HCT116 (cell line): ENCODE measurements at places on chromosomes 12 and 14.

DNA sequence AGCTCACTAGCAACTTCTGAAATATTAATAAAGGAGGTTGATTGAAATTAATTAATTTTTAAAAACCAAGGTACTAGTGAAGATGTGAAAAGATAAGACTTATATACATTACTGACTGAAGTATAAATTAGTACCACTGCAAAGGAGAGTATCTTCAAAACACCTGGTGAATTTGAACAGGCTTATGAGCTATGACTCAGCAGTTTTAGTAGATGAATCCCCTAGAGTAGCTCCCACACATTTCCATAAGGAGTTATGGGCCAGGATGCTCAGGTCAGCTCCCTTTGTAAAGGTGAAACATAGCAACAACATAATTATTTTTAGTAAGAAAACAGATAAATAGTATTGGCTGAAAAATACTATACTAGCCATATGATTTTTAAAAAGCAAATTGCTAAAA is 218.6 kb downstream of the SYT1 start:
- no peak for DNase-seq
- H3K4me3 ChIP-seq = no peak overlapping the region
- no peak overlapping the region for H3K27ac ChIP-seq
- H3K4me1 ChIP-seq = no peaks in the 10 kb centered on the region
- H3K27me3 ChIP-seq = no peaks in the 10 kb centered on the region

- H3K27ac ChIP-seq = no peak overlapping the region
- no peaks in the 10 kb centered on the region for H3K27me3 ChIP-seq
- H3K4me3 ChIP-seq = no peak overlapping the region
- H3K4me1 ChIP-seq = peaks cover 15% of the 10 kb centered on the region
These were observed 362.2 kb downstream of the CCDC91 start for GRCh38 chr12:28552251-28552970.

- DNase-seq = no peak
- no peaks in the 10 kb centered on the region for H3K27me3 ChIP-seq
- H3K4me1 ChIP-seq = peaks cover 24% of the 10 kb centered on the region
- no peak overlapping the region for H3K4me3 ChIP-seq
- no peak overlapping the region for H3K27ac ChIP-seq
These were observed 19.8 kb downstream of the DAD1 start for GRCh38 chr14:22569106-22569736.

DNA sequence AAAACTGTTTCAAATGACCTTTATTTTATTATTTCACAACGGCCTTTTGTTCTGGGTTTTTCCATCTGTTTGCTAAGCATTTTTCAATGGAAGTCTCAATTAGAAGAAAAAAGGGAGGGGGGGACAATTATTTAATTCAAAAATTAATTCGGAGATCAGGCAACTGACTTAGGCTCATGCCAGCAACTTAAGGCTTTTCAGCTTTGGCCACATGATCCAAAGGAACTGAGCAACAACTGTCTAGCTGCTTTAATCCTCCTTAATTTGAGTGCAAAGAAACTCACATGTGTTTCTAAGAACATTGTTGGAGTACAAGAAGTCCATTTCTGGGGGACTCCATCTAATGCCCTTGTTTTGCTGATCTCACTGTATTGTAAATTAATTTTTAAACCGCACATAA is 188.0 kb downstream of the EXOC5 start:
- H3K27ac ChIP-seq = no peak overlapping the region
- no peak for DNase-seq
- H3K4me1 ChIP-seq = no peaks in the 10 kb centered on the region
